ENCODE measurements at places on chromosomes 11 and 22.
A peak's percentile ranks its signal among the peaks of the same experiment; 100 is the strongest.

DNA sequence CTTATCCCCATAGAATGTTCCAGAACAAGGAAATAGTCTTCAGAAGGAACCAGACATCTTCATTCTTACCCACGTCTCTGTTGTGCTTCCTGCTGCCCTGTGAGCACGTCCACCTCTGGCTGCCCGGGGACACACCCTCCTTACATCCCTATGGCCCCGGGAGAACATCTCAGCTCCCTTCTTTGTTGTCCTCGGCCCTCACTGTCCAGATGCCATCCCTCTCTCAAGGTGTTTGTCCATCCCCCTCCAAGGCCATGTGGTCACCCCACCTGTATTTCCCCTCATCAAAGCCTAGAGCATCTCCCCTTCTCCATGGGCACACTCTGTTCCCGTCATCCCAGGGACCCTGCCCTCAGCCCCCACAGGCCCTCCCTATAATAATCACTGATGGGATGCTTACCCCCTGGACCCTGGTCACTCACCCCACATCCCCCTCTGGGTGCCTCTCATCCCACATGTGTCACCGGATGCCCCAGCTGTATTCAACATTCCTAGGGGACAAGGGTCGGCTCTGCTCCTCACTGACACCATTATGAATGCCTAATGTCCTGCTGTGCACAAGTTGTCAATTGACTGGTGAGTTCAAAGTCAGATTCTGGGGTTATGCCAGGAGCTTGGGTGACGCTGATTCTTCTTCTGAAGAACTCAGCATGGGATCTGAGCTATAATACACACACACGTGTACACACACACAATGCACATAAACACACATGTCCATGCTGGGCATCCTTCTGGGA lies 28.8 kb downstream of the IGLL5 start:
- peak; percentile 14 for DNase-seq

- DNase-seq, result peak; percentile 21
Observed at GRCh38 chr11:47399860-47400767, 8.3 kb upstream of the SLC39A13 start.

DNA sequence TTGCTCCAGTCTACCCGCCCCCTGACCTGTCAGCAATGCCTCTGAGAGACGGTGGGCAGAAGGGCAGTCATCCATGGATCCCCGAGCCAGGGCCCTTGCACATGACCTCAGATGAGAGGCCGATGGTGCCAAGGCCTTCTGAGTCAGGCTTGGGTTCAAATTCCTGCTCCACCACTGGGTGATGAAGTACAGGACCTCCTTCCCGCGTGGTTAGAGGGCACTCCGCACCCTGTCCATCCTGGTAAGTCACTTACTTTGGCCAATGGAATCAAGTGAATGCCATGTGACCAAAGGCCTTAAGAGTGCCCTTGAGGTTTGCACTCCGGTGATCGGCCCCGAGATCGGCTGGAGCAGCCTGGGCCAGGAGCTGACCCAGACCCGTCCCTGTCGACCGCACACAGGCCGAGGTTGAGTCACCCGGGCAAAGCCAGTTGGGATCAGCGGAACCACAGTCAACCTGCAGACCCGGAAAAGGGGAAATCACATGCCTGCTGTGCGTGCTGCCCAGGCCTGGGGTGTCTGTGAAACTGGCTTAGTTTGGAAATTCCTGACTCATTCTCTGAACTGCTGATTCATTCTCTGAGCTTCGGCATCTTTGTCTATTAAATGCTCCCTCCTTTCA lies 48.9 kb downstream of the RTL6 start:
- DNase-seq, result no peak

- peak; percentile 20 for DNase-seq
Observed at GRCh38 chr11:133238027-133238426, 294.3 kb downstream of the OPCML start.

GRCh38 chr11:3093281-3094191 lies 36.3 kb upstream of the CARS1 start:
- no peak for DNase-seq

- DNase-seq, result no peak
Observed at GRCh38 chr11:57338142-57338541, at the start of gene P2RX3. Gene P2RX3, plus strand, starts transcription at chr11:57338352. Its CDS starts 199 bp downstream, at chr11:57338551.

GRCh38 chr11:11396301-11397035 lies 43.4 kb upstream of the CSNK2A3 start:
- DNase-seq, result no peak

- DNase-seq, result no peak
Observed at GRCh38 chr11:83037877-83038276, 33.8 kb downstream of the RAB30 start.

DNA sequence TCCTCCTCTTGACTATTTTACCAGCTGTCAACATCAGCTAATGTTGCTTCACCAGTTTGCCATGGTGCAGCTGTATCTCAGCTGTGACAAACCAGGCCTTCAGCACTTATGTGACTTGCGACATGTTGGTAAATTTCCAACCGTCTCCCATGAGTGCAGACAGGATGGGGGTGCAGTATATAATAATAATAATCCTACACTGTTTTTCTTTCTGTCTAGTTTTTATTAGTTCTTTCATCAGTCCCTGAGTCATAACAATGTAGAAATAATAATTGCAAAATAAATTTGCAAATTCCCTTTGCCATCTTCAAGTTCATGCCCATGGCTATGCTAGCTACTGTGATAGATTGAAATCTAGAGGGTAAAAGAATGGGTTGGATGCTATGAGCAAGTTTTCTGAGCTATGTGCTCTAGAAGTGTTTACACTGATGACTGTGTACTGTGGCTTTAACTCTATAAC lies 4.9 kb downstream of the MMP13 start:
- no peak for DNase-seq

DNA sequence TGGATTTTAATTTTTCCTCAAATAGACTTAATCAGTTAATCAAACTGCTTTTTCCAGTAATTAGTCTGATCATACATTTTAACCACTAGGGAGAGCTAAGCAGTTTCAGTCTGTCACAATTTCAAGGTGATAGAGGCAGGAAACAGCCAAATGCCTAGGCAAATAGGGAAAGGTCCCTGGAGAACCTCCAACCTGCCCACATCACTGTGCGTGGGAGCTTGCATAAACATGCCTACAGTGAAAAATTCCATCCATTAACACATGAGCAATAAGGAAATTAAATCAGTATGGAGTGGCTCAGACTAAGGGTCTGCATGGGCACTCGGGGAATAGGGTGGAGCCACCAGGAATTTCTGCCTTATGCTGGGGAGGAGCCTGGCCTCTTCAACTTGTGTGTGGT lies 74.6 kb downstream of the AASDHPPT start:
- DNase-seq, result no peak
